AG08396 (cell line): ENCODE measurements at places on chromosomes 11 and 22.

DNA sequence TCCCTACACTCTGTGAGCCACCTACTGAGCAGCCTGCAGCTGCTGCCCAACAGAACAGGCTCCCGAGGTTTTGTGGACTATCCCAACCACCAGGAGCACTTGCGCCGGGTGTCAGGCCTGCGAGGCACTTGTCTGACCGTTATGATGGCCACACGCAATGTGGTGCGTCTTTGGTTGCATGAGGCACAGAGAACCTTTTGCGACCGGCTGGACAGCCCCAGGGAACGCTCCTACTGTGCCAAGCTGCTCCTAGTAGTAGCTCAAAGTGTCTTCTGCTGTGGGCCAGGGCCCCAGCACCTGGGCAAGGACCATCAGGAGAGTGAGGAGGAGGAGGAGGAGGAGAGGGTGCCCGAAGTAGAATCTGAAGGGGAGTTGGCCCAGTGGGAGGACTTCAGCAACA, 46.4 kb downstream of the RRP8 start:
- no peak for DNase-seq

GRCh38 chr11:31913985-31914384, 102.9 kb upstream of the PAX6 start:
- DNase-seq: no peak

DNA sequence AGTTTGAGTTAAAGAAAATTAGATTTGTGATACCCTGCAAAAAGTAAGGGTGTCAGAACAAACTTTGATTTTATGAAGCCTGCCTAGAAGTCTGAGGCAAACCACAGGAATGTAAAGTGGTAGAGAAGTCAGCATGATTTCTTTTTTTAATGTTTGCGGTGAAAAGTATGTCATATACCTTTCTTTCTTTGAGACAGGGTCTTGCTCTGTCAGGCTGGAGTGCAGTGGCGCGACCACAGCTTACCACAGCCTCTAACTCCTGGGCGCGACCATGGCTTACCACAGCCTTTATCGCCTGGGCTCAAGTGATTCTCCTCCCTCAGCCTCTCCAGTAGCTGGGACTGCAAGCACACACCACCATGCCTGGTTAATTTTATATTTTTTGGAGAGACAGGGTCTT, 4.7 kb downstream of the API5 start:
- peak; percentile 6 for DNase-seq

GRCh38 chr11:68017980-68018729, 8.0 kb downstream of the ALDH3B1 start:
- no peak for DNase-seq

DNA sequence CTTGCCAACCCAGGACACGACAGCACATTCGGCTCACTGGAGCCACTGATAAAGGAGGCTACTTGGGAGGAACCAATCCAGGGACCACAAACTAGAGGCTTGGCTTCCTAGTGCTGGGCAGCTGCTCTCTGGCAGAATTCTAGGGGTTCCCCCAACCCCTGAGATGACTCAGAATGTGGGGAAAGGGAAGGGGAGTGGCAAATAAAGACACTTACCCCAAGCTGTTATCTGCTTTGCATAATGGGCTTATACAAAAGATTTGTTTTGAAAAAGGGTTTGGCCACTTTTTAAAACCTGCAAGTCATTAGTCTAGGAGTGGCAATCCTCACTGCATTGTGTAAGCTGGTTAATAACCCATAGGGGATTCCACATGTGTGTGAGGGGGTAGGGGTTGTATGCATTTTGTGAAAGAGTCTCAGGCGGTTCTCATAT, 64.1 kb upstream of the LMO1 start:
- no peak for DNase-seq

DNA sequence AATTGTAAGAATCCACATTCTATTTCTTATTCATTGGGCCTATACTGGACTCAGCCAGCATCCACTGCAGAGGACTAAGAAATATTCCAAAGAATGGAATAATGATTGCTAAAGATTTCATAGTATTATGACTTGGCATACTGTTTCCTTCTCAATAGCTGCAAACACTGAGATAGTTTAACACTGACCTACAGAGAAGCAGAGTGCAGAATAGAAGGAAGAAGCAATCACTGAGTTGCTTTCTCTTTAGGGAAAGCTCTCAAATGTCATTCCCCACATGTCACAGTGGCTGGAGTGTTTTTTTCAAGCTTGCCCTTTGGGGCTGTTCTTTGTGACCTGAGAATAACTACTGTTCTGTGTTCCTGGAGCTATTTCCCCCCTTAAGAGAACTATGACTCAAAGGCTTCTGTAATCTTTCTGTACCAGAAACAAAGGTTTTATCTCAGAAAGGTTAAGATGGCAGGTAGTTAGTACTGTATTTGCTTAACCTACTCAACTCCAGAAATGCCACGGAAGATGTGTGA, 243.6 kb upstream of the LUZP2 start:
- DNase-seq: no peak

DNA sequence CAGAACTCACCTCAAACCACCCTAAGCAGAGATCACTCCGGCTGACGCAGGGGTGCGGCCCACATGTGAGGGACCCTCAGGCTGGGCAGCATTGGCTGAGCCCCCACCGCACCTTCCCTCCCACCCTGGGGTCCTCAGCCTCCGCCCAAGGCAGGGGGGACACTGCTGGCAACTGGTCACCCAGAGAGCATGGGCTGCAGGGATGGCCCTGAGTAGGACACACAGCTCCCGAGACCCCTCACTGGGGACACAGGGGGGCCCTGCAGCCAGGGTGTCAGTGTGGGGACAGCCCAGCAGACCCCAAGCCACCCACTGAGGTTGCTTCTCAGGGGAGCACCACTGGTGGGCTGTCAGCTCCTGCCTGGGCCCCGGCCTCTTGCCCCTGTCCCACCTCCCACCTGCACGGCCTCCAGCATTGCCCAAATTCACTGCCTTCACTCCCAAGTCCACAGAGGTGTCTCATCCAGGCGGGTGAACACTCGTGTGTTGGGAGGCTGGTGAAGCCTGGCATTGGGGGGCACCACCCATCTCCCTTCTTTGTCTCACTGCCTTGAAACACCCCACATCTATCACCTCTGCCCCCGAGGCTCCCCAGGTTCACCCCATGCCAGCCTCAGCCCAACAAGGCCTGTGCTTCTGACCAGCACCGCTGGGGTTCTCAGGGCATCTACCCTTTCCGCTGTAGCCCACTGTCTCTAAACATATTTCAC, 4.7 kb downstream of the C11orf21 start:
- DNase-seq: no peak

DNA sequence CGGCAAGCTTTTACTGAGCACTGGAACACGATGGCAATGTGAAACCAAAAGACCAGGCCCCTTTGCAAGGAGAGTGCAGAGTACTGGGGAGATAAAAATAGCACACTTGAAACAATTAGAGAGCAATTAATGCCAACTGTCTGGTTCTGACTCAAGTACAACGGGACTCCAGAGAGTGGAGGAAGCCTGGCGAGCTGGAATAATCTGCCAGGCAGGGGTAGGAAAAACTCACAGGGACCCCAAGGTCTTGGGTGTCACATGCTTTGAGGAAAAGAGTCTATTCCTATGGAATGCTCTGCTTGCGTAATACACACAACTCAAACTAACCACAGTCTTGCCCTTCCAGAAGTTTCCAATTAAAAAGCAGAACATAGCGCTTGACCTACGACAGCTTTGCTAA, 113.0 kb upstream of the CLMP start:
- DNase-seq: peak; percentile 48

DNA sequence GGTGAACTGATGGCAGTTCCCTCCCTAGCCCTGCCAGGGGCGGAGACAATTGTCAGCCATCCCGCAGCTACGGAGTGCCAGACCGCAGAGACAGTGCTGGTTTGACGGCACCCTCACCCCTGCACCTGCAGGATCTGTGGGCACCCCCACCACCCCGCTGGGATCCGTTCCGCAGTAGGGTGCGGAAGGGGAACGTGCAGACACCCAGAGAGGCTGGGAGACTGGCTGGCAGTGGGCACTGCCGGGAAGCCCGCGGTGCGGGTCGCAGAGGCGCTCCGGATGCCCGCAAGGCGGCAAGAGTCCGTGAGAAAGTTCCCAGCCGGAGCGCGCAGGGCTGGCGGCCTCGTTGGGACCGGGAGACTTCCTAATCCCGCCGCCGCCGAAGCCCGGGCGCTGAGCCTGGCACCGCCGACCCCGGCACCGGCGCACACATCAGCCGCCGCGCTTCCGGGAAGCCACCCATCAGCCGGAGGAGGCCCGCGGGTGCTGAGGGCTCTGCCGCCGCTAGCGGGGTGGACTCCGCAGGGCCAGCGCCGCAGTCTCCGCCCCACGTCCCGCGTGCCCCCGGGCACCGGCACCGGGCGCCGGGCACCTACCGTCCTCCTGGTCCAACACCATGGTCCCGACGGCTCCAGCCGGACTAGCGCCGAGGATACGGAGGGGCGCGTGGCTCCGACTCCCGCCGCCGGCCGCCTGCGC, 4.3 kb upstream of the LMO1 start:
- peak; percentile 41 for DNase-seq

DNA sequence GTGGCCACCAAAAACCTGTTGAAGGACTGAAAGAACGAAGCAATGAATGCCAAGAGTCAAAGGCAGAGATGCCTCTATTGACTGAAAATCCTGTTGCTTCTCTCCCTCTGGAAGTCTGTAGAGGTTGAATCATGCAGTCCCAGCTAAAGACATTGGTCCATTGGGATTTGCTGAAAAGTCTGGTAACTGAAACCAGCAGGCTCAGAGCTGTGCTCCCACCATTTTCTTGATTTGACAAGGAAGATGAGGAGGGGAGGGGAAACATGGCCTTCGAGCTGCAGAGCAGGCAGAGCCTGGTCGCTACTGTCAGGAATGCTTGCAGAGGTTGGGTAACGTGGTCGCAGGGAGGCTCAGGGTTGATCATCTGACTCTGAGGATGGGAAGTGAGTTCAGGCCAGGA, 72.8 kb upstream of the CSNK2A3 start:
- no peak for DNase-seq

- peak; percentile 48 for DNase-seq
Observed at GRCh38 chr11:29333993-29334775, 682.6 kb downstream of the KCNA4 start.

DNA sequence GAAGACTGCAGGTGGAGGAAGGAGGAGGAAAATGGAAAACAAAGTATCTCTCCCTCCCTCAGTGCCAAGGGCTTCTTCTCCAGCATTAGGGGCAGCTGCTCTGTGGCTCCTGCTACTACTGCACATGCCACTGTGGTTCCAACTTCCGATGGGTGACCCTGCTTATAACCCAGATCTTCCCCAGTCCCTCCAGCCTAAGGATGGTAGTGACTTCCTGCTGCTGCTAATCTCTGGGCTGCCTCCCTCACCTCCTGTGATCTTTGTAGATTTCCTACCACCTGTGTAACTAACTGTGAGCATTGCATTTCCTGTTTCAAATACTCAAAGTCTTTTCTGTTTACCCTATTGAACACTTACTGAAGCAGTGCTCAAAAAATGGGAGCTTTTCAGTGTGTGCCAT, 28.7 kb upstream of the TRPC6 start:
- no peak for DNase-seq

- no peak for DNase-seq
Observed at GRCh38 chr22:50570861-50571260, 7.4 kb downstream of the CPT1B start.

- no peak for DNase-seq
Observed at GRCh38 chr22:38273135-38273826, 471 bp upstream of the TMEM184B start.

DNA sequence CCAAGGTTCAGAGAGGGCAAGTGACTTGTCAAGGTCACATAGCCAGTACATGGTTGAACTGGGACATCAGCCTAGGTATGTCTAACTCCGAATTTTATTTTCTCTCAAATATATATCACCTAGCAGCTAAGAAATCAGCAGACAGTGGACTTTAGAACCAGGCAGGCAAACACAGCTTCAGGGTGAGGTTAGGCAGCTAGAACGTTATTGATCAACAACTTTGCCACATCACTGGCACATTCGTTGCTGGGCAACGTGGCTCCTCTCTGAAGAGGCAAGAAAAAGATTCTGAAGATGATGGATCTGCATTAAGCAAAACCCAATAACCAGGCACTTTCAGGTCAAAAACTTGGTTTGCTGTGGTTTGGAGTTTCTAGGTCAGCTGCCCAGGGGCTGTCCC, 258.0 kb downstream of the KIRREL3 start:
- DNase-seq: no peak

GRCh38 chr11:47593934-47594855, at the start of gene C1QTNF4:
C1QTNF4 (minus strand) TSS chr11:47594411; CDS start chr11:47590810, 3,601 bp downstream.
- no peak for DNase-seq

DNA sequence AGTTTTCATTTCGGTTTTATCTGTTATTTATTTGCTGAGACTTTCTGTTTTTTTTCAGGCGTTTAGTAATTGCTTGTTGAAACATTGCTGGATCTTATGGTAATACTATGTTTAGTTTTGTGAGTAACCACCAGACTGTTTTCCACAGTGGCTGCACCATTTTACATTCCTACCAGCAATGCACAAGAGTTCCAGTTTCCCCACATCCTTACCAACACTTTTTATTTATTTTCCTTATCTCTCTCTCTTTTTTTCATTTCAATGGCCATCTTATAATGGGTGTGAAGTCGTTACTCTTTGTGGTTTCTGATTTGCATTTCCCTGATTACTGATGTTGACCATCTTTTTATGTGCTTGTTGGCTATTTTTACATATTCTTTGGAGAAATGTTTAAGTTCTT, 23.7 kb downstream of the USP47 start:
- no peak for DNase-seq

DNA sequence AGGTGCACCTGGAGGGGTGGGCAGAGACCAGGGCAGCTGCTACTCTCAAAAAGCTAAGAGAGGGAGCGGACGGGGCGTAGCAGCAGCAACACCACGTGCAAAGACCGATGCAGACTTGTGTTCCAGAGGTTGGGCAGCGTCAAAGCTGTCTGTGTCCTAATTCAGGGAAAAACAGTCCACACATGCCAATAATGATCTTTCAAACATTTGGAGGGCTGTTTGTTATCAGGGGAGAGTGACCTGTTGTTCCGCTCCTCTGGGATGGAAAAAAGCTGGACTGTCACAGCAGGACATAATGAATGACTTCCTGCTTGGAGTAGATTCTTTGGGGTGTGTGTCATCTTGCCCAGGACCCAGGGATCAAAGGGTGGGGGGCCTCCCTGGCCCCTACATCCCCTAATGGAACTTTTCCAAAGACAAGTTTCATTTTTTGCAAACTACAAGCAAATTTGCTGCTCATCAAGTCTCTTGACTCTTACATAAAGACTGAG, 6.2 kb upstream of the FBLN1 start:
- no peak for DNase-seq

DNA sequence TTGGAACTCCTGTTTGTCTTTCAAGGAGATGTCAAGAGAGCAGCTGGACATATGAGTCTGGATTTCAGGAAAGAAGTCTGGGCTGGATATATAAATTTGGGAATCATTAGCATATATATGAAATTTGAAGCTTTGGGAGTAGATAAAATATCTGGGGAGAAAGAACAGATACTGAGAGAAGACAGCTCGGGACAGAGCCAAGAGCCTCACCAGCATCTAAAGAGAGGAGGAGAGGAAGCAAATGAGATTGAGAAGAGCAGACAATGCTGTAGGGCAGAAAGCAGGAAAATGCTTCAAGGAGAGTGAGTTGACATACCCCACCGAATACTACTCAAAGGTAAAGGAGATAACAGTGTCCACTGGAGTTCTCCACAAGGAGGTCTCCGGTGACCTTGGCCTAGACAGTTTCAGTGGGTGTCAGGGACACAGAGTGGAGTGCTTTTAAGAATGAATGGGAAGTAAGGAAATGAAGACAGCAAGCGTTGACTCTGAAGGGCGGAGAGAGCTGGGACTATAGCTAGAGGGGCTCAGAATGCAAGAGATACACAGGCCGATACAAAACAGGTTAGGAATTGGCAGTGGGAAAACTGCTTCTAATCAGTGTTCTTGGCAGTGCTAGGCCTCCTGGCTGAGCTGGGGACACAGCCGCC, 862 bp downstream of the APBB1 start:
- peak; percentile 42 for DNase-seq
